ENCODE measurements at places on chromosomes 1 and 21. TPM values are rescaled to one million over a fixed set of nuclear protein-coding genes. Genes with fewer than 3 reads are reported as not detected.

The GJB4 gene
- total RNA-seq, result not detected

The LRRC39 gene
- 0.30 TPM for total RNA-seq

The EXOSC10 gene
- total RNA-seq, result 45.8 TPM

The PROX1 gene
- 0.32 TPM for total RNA-seq

The NBPF9 gene
- total RNA-seq, result 11.4 TPM

The SPRR1B gene
- total RNA-seq, result not detected

The MPL gene
- total RNA-seq, result not detected

The MAP3K21 gene
- 1.2 TPM for total RNA-seq

The AVPR1B gene
- not detected for total RNA-seq

The GIPC2 gene
- 29.3 TPM for total RNA-seq

The ANKRD65 gene
- total RNA-seq, result under 0.01 TPM

The FAM151A gene
- total RNA-seq, result not detected

The NR0B2 gene
- total RNA-seq, result not detected

The KCNE1 gene
- total RNA-seq, result 0.15 TPM

The PER3 gene
- 2.3 TPM for total RNA-seq

The COL16A1 gene
- 35.6 TPM for total RNA-seq

The RNU1-1 gene
- total RNA-seq, result under 0.01 TPM

The RXRG gene
- total RNA-seq, result not detected

The OR2AK2 gene
- not detected for total RNA-seq

The RAD54L gene
- total RNA-seq, result 8.4 TPM

The PTPN22 gene
- total RNA-seq, result 5.2 TPM

The COL8A2 gene
- under 0.01 TPM for total RNA-seq

The TRMT1L gene
- 22.6 TPM for total RNA-seq

The CEPT1 gene
- 61.4 TPM for total RNA-seq

The SETD4 gene
- total RNA-seq, result 18.5 TPM

The OR2T35 gene
- total RNA-seq, result not detected

The PPFIA4 gene
- 0.32 TPM for total RNA-seq

The AGT gene
- not detected for total RNA-seq

The KCNA3 gene
- not detected for total RNA-seq

The C1orf185 gene
- not detected for total RNA-seq

The GBP4 gene
- total RNA-seq, result 3.6 TPM

The FCRL4 gene
- not detected for total RNA-seq

The HES2 gene
- total RNA-seq, result 59.4 TPM

The TESK2 gene
- total RNA-seq, result 1.1 TPM

The AIRE gene
- total RNA-seq, result under 0.01 TPM

The NR1I3 gene
- not detected for total RNA-seq

The PTAFR gene
- under 0.01 TPM for total RNA-seq

The PLPPR4 gene
- not detected for total RNA-seq

The CD1E gene
- total RNA-seq, result not detected

Data from epithelial cell of umbilical artery (primary cell).